ENCODE measurements at places on chromosomes 1 and 21.

GRCh38 chr1:110617589-110617988, 11.4 kb upstream of the KCNA2 start:
- DNase-seq: no peak

- no peak for DNase-seq
Measured at GRCh38 chr1:205678286-205679111, 1.8 kb downstream of the SLC45A3 start.

DNA sequence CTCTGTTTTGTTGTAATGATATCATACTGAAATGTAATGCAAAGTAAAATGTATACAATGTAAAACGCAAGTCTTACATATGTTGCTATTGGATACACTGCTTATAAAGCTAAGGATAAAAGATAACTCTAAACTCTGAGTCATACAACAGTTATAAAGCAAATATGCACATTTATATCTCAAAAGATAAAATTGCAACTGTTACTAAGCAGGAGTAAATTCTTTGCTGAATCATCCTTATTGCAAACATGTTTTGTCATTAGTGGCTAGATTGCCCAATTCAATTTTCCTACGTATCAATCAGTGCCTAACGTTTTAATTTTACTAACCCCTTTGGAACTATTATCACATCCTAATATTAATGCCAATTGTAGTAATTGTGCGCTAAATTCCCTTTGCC, 762.9 kb downstream of the LTN1 start:
- DNase-seq: no peak

DNA sequence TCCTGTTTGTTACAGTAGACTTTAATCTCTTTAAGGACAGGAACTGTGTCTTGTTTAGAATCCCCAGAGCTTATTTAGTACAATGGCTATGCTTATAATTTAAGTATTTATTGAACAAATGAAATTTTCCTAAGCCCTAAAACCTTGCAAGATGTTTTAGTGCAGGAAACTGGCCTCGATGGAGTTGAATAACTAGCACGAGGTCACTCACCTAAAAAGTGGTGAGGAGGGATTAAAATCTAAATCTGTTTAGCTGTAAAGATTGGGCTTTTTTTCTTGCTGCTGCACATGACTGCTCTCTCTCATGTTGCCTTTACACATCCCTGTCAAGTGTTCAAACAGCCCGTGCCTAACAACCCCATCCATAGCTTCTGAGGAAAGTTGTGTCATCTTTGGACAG, 10.2 kb downstream of the NFYC start:
- DNase-seq: no peak

DNA sequence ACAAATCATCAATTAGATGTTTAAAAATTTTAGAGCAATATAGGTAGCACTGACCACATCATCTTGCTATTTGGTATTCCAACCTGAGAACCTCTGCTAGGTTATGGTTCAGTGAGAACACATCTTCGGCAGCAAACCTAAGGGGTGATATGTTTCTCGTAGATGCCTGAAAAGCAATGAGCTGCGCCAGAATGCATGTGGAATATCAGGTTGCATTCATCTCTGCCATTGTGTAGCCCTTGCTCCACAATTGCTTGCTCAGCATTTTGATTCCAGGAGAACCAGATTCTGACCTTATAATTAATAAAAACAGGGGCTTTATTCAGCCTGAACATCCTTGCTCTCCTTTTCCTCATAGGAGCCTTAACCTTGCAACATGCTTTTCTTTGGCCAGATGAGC, 408.1 kb downstream of the USH2A start:
- DNase-seq: no peak

DNA sequence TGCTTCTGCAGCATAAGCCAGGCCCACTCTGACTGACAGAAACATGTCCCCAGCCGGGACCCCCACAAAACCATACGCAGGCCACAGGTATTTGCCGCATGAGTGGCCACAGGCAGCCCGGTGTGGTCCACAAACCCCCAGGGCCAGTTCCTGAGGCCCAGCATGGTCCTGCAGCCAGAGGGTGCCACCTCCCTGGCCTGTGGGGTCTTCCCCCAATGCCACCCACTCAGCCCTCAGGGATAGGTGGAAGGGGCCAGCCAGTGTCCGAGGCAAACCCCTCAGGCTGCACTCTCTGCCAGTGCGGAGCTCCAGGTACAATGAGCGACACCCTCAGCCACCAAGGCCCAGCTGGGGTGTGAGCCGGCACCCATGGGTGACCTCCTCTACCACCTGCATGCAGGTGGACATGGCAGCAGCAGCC, 43.5 kb downstream of the UBE2G2 start:
- DNase-seq: no peak

- peak; percentile 37 for DNase-seq
Measured at GRCh38 chr1:36782785-36783184, 251.5 kb downstream of the GRIK3 start.

- DNase-seq: no peak
Measured at GRCh38 chr1:208219659-208220282, 24.4 kb downstream of the PLXNA2 start.

DNA sequence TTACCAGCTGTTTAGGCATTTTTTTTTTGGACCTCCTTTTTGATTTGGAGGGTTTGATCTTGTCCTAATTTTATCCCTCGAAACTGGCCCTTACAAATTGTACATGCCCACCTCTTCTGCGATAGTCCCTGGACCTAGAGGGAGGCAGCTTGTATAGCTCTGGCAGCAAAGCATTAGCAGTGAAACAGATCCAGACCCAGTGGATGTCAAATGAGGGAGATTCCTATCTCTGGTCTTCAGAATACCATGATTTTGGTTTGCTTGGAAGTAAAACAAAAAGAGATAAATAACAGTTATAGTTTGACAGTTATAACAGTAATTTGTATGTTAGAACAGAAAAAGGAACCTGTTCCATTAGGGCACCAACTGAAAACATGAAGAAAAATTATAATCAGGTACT, 123.6 kb downstream of the MIS18A start:
- DNase-seq: no peak

GRCh38 chr1:56502700-56503245, 76.6 kb downstream of the PLPP3 start:
- DNase-seq: no peak

DNA sequence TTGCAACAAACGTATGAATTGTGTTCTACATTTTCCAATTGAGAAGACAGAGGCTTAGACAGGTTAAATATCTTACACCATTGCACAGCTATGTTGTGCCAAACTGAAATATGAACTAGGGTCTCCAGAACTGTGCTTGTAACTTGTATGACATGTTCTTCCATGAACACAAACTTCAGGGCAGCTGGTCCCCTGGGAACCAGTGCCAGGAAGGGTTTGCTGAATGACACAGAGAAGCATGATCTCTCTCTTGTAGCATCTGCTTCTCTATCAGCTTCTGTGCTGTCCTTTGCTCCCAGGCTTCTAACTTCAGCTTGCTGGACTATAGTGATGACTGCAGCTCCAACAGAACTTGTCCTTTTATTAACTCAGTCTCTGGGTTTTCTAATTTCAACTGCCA, 385.5 kb downstream of the SIPA1L2 start:
- DNase-seq: no peak

GRCh38 chr1:194069168-194069830, 882.9 kb upstream of the B3GALT2 start:
- DNase-seq: no peak

DNA sequence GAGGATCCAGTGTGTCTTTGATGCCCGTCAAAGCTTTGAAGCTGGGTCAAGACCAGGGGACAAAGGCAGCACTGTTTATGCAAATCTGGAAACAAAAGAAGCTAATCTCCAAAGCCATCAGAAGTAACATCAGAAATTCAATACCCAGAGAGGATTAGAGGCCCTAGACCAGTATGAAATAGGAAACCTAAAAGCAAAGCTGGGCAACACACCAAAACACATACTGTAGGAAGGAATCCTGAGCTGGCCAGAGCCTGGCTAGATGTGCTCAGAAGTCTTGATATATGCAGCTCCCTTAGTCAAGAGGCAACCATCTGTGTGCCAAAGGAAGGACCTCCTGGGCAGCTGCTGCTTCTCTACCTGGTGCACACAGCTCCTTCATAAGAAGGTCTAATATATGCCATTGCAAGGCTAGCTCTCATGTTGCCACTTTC, 12.3 kb downstream of the COLGALT2 start:
- no peak for DNase-seq

DNA sequence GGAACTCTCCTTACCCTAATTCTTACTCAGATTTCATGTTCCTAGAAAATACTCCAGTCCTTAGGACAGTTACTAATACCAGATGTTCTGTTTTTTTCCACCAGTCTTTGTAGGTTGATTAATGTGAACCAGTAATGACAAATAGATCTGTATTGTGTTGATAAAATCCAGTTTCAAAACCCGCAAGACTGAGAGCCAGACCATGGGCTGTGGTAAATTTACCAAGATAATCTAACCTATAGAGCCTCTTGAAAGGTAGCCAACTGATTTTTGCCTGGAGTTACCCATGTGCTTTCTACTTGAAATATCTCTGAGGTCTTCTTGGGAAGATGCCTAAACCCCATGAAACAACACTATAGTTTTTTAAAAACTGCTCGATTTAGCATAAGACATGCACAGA, 46.5 kb upstream of the CDC7 start:
- DNase-seq: no peak

- peak; percentile 90 for DNase-seq
Measured at GRCh38 chr1:154404984-154405746, at the start of gene IL6R. Gene IL6R (plus strand): TSS chr1:154405343. CDS start chr1:154405630, 287 bp downstream.

DNA sequence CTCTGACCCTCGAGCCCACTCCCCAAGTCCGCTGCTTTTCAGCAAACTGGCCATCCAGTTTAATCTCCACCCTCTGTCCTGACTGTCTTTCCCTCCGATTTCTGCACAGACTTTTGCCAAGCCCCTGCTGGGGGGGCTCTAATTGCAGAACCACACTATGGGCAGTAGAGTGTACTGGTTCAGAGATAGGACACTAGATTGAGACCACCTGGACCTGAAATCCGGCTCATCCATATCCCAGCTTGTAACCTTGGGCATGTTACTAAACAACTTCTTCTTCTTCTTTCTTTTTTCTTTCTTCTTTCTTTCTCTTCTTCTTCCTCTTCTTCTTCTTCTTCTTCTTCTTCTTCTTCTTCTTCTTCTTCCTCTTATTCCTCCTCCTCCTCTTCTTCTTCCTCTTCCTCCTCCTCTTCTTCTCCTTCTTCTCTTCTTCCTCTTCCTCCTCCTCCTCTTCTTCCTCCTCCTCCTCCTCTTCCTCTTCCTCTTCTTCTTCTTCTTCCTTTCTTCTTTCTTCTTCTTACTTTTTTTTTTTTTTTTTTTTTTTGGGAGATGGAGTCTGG, 7.7 kb downstream of the LRRC71 start:
- DNase-seq: no peak

Data from LoVo (cell line).